ENCODE measurements at places on chromosomes 11 and 22.

DNA sequence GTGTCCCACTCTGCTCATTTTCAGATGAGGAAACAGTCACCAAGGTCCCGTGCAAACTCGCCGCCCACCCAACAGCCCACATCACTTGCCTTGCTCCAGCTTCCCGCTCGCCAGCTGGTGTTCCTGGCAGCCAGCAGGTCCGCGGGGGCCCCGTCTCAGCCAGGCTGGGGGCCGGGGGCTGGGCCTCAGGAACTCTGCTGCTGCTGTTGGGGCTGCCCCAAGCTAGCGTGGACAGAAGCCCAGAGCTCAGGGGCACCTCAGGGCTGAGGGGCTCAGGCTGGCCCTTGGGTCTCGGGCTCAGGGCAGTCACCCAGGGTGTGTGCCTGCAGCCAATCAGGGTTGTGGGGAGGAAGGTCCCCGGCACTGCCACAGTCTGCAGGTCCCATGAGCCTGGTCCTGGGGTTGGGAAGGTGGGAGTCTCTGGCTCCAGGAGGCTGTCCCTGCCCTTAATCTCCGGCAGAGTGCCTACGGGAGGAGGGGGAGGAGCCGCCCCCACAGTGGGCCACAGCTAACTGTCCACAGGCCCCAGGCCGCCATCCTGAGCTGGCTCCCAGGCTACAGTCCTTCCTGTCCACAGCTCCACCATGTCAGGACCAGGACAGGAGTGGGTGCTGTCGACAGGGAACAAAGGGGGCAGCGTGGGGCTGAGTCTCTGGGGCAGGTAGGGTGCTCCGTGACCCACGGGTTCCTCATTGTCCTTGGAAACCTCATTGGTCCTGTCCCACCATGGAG lies 65.2 kb downstream of the ARFGAP3 start:
- DNase-seq, result no peak

- no peak for DNase-seq
Measured at GRCh38 chr11:45347348-45348082, 61.4 kb upstream of the SYT13 start.

GRCh38 chr22:46763051-46763705 lies 728 bp downstream of the TBC1D22A start:
- DNase-seq, result no peak

DNA sequence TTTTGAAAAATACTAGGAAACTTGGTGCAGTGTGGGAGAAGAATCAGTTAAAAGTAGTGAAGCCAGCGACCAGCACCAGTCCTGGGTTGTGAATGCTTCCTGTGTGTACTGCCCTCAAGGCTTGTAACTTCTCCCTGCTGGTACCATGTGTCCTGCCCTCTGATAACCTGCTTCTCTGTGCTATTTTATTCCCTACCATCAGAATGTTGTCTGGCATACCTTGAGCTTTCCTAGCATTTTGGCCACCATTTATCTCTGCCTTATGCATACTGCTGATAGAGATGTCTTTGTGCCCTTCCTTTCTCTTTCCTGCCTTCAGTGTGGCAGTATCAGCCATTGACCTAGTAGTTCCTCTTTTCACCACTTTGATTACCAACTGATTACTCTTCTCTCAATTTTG lies 2.0 kb downstream of the GTF2H1 start:
- DNase-seq, result no peak

- DNase-seq, result no peak
Measured at GRCh38 chr11:108392353-108392752, 75.0 kb downstream of the C11orf65 start.

DNA sequence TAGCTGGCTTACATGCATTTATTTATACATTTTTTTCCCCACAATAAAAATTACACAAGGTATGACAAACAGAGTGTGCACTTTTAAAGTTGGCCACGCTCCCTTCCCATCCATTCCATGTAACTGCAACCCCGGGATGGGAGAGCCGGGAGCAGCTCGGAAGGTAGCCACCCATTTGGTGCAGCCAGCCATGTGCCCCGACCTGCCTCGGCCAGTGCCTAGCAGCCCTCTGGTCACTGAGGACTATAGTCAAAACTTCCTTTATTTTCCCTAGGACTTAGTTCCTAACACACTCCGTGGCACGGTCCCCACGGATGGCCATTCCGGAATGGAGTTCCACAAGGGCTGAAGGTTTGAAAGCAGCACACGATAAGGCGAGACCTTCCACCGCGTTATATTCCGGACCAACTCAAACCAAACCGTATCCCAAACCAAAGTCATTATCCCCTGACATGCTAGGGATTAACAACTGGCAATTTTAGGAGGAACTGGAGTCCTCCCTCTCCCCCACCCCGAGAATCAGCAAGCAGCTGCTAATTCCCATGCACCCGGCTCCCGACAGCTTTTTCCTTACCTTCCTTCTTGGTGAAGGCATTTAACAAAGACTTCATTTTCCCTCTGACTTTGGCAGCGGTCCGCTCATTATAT lies 426.4 kb downstream of the SHANK2 start:
- no peak for DNase-seq
